RKO (cell line): ENCODE measurements at places on chromosomes 7 and 10.

DNA sequence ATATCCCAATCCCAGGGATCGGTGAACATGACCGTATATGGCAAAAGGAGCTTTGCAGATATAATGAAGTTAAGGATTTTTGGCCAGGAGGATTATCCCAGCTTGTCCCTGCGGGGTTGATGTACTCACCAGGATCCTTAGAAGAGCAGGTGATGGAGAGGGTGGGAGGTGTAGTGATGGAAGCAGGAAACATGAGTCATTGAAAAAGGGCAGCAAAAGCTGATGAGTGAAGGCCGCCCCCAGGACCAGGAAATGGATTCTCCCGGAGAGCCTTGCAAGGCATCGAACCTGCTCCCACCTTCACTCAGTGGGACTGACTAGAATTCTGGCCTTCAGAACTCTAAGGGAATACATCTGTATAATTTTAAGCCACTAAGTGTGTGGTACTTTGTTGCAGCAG lies 5.2 kb upstream of the NUPR2 start:
- no peak for DNase-seq

DNA sequence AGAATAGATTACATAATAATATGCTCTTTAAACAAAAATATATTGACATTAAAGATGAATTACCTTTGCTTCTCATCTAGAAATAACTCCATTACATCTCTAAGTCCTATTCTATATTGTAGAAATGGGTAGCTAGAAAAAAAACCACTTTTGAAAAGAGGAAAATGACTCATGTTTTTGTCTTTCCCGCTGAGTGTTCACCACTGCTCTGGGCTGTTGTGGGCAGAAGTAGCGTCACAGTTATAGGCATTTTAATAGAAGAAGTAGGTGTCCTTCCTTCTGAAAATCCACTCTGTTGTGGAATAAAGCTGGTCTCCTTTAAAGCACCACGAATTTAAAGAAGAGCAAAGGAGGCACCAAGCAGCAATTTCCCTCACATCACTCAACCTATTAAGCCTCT lies 117.6 kb upstream of the NFE2L3 start:
- DNase-seq = no peak

DNA sequence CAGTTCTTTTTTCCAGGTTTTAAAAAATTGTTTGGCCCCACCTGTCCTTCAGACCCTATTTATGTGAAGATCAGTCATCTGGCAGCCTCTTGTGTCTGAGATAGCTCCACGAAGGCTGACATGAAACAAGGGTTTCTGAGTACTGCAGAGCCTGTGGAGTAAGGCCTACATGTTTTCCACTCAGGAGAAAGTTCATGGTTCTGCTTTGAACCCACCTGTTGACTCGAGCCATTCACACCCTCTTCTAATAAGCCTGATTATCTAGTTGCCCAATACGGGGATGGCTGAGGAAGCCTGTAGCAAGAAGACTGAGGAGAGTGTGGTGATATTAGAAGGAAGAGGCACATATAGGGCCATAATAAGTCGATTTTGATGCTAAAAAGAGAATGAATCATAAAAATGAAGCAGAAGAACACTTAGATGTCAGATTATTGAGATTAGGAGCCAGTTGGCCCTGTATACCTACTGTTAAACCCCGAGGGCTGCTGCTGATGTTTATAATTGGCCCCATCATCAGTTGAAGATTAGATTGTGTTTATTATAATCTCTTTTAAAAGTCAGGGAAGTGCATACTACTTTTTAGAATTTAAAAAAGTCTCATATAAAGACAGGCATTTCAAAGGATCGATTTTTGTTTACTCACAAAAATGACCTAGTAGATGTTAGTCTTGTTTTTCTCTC lies 109.4 kb downstream of the CDK14 start:
- no peak for DNase-seq

- DNase-seq = no peak
Measured at GRCh38 chr10:117865945-117866344, 180.8 kb downstream of the RAB11FIP2 start.

GRCh38 chr7:5702876-5703571 lies 78.4 kb downstream of the RNF216 start:
- no peak for DNase-seq

GRCh38 chr7:116152276-116152675 lies 58.1 kb upstream of the TES start:
- no peak for DNase-seq
